ENCODE measurements at places on chromosomes 6 and 20. TPM values are rescaled to one million over a fixed set of nuclear protein-coding genes. Genes with fewer than 3 reads are reported as not detected.

TASP1 gene
- total RNA-seq = 19.5 TPM

TGM3 gene
- 16.7 TPM for total RNA-seq

ADGRB3 gene
- total RNA-seq = not detected

PHF20 gene
- 24.3 TPM for total RNA-seq

Data from nasal cavity respiratory epithelium epithelial cell of viscerocranial mucosa (primary cell).